ENCODE measurements at places on chromosomes 2 and 18.
A peak's percentile ranks its signal among the peaks of the same experiment; 100 is the strongest.

DNA sequence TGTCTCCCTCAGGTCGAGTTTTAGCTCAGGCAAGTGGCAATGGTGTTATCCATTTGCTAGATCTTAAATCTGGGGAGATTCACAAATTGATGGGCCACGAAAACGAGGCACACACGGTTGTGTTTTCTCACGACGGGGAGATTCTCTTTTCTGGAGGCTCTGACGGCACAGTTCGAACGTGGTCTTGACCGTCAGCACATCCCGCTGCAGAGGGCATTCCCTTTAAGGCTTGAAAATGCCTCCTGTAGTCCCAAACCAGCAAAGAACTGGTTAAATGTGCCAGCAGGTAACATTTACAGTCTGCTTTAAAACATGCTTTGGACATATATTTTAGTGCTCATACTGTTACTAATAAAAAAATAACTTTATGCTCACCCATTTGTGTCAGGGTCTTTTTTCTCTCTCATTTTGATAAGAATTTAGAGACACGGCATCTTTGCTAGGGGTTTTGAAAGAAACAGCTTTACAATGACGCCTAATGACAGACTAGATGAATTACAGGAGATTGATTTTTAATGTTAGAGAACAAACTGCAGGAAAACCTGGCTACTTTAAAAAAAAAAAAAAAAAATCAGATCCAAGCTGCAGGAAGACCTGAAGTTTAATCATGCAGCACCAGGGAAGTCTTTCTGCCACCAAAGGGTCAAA lies 602 bp upstream of the VWC2L start:
- DNase-seq, result no peak

DNA sequence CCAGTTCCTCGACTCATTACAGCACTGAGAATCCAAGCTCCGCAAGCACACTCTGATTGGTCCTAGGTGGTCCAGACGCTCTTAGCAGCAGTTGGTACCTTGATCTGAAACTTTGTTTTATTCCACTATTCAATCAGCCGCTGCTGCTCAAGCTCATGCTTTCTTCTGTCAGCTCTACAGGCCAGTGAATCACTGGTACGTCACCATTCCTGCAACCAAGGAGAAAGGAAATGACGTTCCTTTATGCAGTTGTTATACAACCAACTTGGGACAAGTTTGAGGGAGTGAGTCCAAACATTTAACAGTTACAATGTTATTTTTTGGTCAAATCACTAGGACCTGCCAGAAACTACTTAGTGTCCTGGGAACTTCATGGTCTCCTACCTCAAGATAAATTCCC lies 398.8 kb upstream of the TMEFF2 start:
- no peak for DNase-seq

GRCh38 chr2:62361964-62362363 lies 144.0 kb downstream of the TMEM17 start:
- no peak for DNase-seq

DNA sequence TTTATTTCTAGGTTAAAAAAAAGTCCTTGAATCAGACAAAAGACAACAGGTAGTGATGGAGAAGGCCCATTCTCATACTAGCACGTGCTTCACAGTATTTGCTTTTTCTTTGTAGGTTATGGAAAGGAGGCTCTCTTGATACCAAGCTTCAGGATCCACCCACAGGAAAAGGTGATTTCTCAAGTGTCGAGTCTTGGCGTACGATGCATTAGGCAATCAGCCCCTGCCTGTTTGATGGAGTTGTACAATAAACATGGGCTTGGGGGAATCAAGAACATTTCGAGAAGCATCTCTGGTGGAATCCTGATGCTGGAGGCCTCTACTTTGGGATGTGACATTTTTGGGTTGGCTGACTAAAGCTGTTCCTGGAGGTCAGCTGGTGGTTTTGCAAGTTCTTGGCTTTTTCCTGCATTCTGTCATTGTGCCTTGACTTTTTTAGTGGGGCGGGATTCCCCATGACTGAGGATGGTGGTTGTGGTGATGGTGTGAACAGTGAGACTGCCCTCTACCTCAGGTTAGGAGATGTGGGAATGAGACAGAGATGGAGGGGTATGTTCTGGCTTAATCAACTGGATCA lies 231.5 kb upstream of the SPRED2 start:
- no peak for DNase-seq

DNA sequence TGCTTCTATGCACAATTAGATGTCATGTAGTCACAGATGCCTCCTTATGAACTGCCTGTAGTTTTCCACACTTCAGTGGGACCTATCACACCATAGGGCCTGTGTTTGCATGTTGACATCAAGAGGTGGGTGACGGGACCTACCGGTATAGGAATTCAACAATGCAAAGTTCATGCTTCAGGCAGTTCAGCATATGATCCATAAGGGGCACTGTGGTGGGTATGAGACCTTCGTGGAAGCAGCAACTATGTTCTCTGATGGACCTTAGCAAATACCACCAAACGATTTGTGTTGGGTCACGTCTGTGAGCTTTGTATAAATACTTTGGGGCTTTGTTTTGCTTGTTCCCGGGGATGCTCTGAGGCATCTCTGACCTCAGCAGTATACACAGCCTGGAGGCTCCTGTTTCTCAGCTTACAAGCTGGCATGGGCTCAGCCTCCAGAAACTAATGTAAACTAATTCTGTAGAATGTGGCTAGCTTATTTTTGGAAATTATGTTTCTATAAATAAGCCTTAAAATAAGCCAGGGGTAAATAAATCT lies 111.6 kb downstream of the DTNA start:
- no peak for DNase-seq

DNA sequence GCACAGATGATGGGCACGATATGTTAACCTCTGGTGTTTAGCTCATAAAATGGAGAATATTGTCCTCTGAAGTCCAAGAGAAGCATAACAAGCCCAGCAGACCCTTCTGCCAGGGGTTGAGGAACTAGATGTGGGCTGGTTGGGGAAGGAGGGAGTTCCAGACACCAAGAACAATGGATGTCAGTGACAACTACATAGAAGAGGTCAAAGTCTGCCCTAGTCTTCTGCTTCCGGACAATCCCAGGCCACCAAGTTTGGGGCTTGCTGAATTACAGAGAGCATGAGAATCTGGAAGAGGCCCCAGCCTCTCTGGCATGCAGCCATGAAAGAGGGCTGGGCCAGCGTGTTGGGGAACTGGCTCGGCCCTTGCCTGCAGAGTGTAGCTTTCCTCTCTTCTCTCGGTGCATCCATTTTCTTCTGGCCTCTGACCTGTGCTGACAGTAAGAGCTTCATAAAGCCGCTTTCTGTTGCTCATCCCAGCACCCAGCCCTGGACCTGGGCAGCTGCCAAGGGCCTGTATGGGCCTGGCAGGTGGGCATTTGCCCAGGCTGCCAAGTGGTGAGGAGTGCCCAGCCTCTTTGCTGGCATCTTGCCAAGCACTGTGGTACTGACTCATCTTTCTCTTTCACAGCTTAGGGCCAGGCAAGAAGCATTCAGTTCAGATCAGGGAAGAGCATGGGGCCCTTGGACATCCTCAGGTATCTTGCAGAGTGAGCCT lies 14.6 kb upstream of the LAPTM4A start:
- DNase-seq, result peak; percentile 78

GRCh38 chr18:48194591-48195181 lies 214.5 kb downstream of the ZBTB7C start:
- DNase-seq, result no peak

DNA sequence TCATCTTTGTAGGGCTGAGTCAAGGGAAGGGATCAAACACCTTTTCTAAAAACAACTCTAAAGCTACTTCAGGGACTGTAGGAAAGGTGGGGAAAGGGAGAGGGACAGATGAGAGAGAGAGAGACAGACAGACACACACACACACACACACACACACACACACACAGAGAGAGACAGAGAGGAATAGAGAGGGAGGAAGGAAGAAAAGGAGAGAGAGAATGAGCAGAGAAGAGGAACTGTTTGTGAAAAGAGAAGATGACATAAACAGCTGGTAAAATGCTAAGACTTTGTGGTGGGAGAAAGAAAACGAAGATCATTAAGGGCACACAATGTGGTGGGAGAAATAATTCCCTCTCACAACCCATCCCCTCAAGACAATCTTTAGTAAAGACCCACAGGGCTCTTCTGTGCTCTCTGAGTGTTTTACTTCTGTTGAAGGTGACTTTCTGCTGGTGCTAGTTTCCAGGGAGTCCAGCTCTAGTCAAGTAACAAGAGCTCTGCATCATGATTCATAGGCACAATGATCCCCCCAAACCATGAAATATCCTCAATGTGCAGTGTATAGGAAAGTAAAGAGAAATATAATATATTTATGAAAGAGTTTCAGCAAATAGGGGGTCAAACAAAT lies 77.2 kb upstream of the STK17B start:
- no peak for DNase-seq

GRCh38 chr2:17879137-17879912 lies 858 bp downstream of the KCNS3 start:
- DNase-seq, result peak; percentile 39

- no peak for DNase-seq
These were observed 921.9 kb upstream of the CELF4 start for GRCh38 chr18:38487521-38487920.

DNA sequence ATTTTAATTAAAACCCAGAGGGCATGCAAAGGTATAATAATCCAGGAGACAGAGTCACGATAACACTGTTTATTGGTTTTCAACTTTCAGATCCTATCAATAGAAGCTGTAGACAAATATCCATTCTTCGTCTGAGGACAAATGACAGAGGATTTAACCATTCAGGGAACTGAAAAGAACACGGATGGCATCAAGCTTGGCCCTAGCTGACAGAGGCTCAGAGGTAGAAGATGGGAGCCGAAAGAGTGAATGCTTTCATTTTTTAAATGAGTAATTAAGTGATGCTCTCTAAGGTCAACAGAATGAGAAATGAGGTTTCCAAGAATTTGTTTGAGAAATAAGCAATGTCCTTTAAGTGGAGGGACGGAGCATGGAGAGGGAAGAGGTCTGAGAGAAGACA lies 62.1 kb downstream of the BCL2 start:
- no peak for DNase-seq

DNA sequence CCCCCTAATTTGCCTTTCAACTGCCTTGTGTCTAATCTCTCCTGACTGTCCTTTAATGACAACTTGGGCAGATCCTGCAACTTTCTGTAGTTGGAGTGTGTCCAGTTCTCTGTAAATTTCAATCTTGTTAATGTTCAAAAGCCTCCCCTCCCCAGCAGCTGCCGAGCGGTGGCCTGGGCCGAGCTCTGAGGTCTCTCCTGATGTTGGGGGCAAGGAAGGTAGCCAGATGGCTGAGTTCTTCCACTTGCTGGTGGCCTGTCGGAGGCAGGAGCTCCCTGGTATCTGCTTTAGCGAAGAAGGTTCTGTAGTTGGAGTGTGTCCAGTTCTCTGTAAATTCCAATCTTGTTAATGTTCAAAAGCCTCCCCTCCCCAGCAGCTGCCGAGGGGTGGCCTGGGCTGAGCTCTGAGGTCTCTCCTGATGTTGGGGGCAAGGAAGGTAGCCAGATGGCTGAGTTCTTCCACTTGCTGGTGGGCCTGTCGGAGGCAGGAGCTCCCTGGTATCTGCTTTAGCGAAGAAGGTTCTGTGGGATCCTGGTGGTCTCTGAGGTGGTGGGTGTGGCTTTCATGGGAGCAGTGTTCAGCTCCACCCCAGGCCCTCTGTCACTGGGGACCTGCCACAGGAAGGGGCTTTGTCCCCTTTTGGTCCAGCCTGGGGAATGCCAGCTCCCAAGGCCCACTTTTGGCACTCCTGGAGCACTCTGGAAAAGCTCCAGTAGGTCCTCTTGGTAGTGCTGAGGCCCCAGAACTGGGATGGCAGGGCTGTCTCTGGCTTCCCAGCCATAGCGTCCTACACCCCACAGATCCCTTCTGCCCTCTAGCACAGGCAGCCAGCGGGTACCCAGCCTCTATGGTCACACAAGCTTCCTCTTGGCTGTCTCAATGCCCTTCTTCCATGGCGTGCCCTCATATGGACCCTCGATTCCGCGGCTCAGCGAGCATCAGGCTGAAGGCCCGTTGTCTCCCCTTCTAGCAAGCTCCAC lies 211.9 kb downstream of the ALPK2 start:
- DNase-seq, result no peak

- no peak for DNase-seq
These were observed 29.9 kb downstream of the HDHD2 start for GRCh38 chr18:47120428-47120827.

GRCh38 chr2:230721712-230722111 lies 9.1 kb downstream of the CAB39 start:
- DNase-seq, result no peak

DNA sequence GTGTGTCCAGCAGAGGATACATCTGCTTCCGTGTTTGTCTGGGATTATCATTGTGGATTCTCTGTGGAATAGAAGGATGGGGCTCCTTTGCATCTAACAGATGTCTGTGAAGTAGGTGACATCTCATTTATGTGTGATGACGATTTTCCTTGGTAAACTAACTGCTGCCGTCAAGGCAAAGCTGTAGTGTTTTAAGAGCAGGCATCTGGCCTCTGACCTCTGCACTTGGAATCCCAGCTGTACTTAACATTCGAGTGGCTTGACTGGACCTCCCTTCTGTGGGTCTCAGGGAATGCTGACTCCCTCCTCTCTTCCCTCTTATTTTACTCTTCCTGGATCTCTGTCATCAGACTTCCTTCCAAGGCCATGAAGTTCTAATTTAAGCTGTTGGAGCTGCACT lies 56.4 kb downstream of the DCDC2C start:
- no peak for DNase-seq

GRCh38 chr18:13547347-13547746 lies 179.0 kb downstream of the FAM210A start:
- no peak for DNase-seq

DNA sequence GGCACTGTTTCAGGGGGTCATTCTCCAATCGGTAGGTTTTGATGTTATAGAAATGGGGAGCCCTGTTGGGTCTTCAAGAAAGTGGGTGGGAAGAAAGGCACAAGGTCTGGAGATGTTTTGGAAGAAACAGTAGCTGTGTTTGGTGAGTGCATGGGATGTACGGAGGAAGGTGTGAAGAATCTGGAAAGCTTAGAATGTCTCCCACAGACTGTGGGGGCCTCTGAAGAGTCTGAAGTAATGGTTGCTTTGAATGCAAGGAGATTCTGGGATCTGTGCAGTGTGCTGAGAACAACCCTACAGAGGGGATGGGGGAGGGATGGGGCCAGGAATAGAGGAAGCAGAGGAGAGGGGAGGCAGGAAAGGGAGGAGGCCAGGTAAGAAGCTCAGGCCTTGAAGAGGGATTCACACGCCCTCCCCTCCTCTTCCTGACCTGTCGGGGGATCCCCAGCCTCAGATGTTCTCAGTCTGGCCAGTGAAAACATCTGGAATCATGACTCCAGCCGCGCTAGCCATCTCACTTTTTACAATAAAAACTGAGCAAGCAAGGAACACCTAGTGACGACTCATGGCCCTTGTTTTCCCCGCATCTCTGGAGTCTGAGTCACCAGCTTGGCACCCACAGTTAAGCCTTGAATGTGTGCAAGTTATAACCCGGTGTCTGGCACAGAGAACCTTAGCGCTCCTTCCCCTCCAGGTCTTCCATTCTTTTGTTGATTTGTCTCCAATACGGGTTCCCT lies 74.2 kb downstream of the SH3BP4 start:
- DNase-seq, result no peak

DNA sequence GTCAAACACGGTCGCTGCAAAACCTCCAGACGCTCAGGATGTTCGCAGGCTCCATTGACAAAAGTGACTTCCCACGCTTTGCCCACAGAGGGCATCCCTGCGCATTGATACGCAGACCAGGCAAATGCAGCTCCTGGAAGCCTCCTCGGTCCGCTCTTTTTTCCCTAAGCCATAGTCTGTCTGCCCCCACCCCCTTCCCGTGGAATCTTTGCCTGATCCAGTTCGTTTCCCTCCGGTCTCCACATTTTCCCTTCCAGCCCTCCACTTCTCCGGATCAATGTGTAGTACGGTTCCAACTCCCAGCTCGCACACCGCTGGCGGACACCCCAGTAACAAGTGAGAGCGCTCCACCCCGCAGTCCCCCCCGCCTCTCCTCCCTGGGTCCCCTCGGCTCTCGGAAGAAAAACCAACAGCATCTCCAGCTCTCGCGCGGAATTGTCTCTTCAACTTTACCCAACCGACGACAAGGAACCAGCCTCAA lies at the start of gene DCC:
Gene DCC, plus strand, starts transcription at position 307 of the 481 bp plus-strand sequence. CDS start 591 bp downstream, outside the sequence.
- DNase-seq, result no peak

Data from COLO829 (cell line).